Fibroblast of the aortic adventitia (primary cell): ENCODE measurements at places on chromosomes 16 and 17.

- DNase-seq: no peak
Observed at GRCh38 chr16:1291576-1291974, 17.9 kb upstream of the UBE2I start.

DNA sequence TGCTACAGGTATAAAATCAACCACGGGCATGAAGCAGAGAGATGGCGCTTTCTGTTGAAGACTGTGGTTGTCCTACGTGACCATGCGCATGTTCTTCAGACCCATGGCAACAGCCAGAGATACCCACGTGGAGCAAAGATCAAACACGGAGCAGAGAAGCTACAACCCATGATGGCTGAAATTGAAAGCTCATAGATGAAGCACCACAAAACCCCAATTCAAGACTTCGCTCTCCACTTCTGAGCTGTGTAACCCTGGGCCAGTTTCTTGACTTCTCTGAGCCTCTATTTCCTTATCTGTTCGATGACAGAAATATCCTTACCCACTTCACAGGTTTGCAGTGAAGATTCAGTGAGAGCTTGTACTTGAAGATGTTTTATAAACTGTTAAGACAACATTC is 49.6 kb downstream of the C16orf95 start:
- DNase-seq: no peak

DNA sequence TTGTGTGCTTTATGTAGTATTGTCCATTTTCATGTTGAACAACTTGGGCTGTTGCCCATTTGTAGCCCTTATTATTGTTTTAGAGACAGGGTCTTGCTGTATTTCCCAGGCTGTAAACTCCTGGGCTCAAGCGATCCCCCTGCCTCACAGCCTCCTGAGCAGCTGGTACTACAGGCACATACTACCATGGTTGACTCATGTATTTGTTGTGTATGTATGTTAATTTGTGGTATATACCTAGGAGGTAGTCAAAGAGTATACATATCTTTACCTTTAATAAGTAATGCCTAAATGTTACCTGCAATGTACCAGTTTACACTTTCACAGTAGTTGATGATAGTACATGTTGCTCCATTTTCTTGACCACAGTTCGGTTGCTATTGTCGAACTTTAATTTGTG is 18.1 kb downstream of the PPM1D start:
- no peak for DNase-seq

- no peak for DNase-seq
Observed at GRCh38 chr17:37041932-37042331, 93.2 kb downstream of the AATF start.

GRCh38 chr16:1169285-1170075 is 16.6 kb downstream of the CACNA1H start:
- no peak for DNase-seq

DNA sequence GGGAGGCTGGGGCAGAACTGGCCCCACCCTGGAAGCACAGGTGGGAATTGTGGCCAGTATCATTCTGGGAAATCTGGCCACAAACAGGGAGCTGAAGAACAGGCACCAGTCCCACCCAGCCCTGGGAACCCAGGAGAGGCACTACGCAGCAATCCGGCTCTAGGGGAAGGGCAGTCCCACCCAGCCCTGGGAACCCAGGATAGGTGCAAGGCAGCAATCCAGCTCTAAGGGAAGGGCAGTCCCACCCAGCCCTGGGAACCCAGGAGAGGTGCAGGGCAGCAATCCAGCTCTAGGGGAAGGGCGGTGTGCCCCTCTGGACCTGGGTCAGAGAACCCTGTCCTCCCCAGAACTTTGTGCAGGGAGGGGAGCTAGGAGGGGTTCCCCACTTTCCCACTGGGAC is 7.1 kb downstream of the DRC3 start:
- DNase-seq: no peak

- no peak for DNase-seq
Observed at GRCh38 chr17:45848405-45848804, 3.7 kb downstream of the SPPL2C start.

GRCh38 chr16:11994143-11995119 is 17.9 kb downstream of the SNX29 start:
- DNase-seq: no peak

- no peak for DNase-seq
Observed at GRCh38 chr16:53457670-53458069, 23.4 kb downstream of the RBL2 start.

DNA sequence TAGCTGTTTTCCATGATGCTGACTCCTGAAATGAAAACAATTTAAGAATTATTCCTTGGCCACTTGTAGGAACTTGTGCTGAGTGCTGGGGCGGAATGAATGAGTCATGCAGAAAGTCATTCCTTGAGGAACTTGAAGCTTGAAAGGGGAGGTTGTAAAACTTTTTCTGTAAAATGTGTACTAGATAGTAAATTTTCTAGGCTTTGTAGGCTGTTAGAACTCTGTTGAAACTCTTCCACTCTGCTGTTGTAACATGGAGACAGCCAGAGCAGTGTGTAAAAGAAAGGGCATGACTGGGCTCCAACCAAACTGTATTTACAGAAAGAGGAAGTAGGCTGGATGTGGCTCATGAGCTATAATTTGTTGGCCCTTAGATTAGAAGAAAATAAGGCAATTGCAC is 46.1 kb downstream of the ABCA8 start:
- peak; percentile 97 for DNase-seq

DNA sequence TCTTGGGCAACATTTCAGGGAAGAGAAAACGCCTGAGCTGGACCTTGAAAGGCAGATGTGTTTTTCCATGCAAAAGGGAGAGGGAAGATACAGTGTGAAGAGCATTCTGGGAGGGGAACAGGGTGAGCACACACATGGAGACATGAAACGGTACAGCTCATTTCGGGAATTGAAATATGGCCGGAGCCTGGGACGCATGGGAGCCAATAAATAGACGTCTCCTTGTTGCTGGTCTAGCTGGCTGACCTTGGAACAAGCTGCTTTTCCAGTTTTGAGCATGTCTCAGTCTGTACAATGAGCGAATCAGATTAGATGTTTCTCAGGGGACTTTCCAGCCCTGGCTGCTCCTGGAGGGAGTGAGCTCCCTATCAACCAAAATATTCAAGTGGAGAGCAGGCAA is 63.6 kb downstream of the ASIC2 start:
- no peak for DNase-seq

GRCh38 chr17:7857713-7858521 is at the start of gene CYB5D1:
Gene CYB5D1, plus strand, starts transcription at chr17:7858003. Its CDS starts 132 bp downstream, at chr17:7858135.
- DNase-seq: peak; percentile 96

- DNase-seq: no peak
Observed at GRCh38 chr16:11593581-11593980, 6.9 kb upstream of the LITAF start.

DNA sequence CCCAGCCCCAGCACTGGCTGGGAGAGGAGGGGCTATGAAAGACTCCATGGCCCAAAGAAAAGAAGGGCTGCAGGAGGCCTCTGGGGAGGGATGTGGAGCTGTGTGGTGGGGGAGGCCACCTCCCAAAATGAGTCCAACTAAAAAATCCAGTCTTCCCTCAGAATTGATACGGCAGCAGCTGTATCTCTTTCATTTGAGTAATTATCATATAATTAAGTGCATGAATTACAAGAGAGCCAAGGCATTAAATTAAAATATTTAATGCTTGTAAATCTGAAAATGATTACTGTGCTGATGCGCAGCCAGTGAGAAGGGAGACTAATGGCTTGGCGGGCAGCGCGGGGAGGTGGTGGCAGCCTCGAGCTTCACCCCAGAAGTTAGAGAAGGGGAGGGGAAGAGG is 192.8 kb downstream of the C16orf78 start:
- no peak for DNase-seq

GRCh38 chr17:36500745-36501225 is 14.3 kb downstream of the ZNHIT3 start:
- DNase-seq: no peak

DNA sequence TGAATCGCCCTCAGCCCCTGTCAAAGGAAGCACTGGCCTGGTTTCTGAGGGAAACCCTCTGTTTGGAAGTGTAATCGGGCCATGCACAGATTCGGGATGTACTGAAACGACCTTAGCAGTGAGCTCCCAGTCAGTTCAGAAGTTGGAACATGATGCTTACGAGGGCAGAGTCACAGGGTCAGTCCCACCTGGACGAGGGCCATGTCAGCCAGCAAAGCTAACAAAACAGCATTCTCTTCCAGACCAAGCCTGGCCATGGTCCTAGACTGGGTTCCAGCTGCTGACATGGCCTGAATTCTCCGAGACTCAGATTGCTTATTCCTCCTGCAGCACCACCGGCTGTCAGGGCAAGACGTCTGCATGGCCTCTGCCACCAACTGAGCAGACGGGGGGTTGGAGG is 192.2 kb upstream of the WSCD1 start:
- DNase-seq: peak; percentile 4

DNA sequence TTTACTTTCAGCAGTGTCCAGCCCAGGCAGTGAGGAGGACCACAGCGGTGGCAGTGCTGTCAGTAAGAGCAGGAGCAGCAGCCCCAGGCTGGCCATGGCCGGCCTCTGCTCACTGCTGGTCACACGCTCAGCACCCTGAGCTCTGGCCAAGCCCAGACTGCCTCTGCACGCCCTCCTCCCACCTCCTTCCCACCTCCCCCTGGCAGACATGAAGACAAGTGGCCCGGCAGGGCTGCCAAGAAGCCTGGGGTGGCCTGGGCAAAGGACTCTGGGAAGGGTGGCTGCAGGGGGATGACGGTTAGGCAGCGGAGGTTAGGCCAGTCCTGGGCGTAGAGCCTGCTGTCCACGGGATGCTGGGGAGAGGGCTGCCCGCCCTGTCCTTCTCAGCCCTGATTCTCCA is at the start of gene C16orf89:
Gene C16orf89 (minus strand): TSS at position 144 of the 400 bp plus-strand sequence. CDS start 48 bp downstream, at position 96.
- no peak for DNase-seq

DNA sequence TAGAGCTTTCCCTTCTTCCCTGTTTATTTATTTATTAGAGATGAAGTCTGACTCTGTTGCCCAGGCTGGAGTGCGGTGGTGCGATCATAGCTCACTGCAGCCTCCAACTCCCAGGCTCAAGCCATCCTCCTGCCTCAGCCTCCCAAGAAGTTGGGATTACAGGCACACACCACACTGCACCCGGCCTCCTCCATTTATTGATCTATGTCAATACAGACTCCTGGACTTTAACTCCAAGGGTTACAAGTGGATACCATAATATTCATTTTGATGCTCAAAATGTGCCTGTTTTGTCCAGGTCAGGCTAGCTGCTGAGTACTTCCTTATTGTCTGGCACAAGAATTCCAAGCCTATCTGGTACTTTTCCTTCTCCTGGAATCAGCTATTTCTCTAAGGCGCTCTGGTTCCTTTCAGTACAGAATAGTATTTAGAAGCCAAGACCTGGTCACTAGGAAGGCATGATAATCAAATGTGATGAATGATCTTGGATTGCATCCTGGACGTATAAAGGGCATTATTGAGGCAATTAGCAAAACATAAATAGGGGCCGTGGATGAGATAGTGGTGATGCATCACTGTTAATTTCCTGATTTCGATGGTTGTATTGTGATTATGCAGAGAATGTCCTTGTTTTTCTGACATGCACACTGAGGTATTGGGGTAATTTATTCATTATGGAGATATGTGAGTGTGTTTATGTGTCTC is 21.7 kb downstream of the IL4R start:
- peak; percentile 73 for DNase-seq

DNA sequence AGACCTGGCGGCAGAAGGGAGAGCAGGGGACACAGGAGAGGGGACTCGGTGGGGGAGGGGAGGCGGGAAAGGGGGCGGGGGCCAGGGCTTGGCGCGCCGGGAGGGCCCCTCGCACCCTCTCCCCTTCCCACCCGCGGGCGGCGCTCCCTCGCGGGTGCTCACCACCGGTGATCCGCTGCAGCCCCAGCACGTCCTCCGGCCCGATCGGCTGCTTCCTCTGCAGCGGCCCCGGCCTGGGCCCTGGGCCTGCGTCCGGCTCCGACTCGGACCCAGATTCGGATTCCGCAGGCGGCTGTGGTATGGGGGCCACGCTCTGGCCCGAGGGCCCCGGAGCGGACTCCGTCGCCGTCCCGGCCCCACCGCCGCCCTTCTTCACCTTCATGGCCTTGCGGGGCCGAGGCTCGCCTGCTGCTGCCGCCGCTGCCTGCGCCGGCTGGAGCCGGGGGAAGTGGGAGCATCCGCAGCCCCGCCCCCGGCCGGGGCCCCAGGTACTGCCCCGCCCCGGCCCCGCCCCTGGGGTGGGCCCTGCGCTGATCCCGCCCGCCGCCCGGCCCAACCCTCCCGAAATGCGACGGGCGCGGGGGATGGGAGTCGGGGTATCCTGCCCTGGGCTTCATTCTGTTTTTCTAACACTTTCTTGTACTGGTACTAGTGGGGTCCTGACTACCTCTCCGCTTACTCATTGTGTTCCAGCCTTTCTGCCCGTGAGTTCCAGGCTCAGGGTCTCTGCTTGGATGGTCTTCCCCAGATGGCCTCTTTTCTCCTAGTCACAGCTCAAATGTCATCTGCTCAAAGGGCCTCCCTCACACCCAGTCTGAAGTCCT is at the start of gene UNC119:
Gene UNC119 (minus strand): TSS at position 449 of the 824 bp plus-strand sequence. CDS start 67 bp downstream, at position 382.
- peak; percentile 47 for DNase-seq

- peak; percentile 49 for DNase-seq
Observed at GRCh38 chr16:75062135-75062975, 54.2 kb downstream of the LDHD start.

- no peak for DNase-seq
Observed at GRCh38 chr16:14668556-14669223, 25.4 kb downstream of the PLA2G10 start.

DNA sequence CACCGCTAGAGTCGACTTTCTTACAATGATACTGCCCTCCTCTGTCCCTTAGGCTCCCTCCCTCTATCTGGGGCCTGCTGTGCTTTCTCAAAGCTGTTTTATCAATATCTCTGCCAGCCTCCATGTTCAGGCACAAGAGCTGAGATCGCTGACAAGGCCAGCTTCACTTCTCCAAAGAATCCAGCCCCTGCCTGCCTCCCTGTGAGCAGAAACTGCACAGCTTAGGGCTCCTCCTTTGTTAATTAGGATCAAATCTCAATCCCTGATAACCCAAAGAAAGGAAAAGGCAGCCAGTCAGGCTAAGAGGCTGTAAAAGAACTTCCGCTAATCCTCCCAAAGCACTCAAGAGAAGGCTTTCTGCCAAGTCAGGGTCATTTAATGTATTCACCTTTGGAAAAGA is 616.0 kb upstream of the CDH11 start:
- DNase-seq: no peak

- DNase-seq: no peak
Observed at GRCh38 chr17:20998571-20999043, 44.2 kb downstream of the USP22 start.

- DNase-seq: no peak
Observed at GRCh38 chr16:31710134-31710533, 163.5 kb upstream of the ZNF267 start.

- peak; percentile 93 for DNase-seq
Observed at GRCh38 chr17:8152112-8152775, at the start of gene PER1. Gene PER1, minus strand, starts transcription at chr17:8152404. Its CDS starts 1,698 bp downstream, at chr17:8150706.

- DNase-seq: no peak
Observed at GRCh38 chr17:52026075-52026474, 132.4 kb downstream of the CA10 start.

DNA sequence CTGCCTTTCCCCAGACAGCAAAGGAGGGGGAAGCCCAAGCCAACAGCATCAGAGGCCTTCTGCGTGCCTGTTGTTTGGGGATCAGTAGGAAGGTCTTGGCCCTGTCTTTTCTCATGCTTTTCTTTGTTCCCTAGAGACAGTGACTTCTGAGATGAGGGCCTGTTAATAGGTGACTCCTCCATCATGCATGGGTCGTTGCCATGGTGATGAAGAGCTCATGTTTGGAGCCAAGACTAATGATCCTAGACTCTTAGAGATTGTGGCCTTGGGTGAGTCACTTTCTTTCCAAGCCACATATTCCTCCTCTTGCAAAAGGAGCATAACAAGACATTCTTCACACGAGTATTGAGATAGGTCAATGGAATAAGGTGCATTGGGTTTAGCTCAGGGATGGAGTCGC is 201.1 kb upstream of the ASIC2 start:
- no peak for DNase-seq
